EL (cell line): ENCODE measurements at places on chromosomes 12 and 14.

- peak; percentile 28 for DNase-seq
These were observed 14.1 kb downstream of the SUSD6 start for GRCh38 chr14:69625299-69626131.

- no peak for DNase-seq
These were observed 110.2 kb downstream of the KIF21A start for GRCh38 chr12:39332661-39333175.

- DNase-seq, result no peak
These were observed 153.4 kb upstream of the PDZRN4 start for GRCh38 chr12:41034686-41035085.

GRCh38 chr12:67484791-67485480 lies 163.6 kb upstream of the DYRK2 start:
- no peak for DNase-seq

- DNase-seq, result no peak
These were observed 210.8 kb upstream of the C14orf180 start for GRCh38 chr14:104368751-104369100.

DNA sequence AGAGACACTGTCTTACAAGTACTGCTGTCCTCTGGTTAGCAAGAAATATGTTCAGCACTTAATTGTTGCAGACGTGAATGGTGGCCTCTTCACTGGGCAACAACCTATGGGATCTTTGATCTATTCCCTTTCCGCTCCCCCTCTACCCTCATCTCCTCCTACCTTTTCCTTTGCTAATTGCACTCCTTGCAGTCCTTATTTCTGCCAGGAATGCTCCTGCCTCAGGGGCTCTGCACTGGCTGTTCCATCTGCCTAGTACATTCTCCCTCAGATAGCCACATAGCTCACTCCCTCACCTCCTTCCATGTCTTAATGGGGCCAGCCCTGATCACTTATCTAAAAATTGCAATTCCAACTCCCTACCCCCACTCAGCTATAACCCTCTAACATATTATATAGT lies 4.5 kb upstream of the NFYB start:
- DNase-seq, result no peak

DNA sequence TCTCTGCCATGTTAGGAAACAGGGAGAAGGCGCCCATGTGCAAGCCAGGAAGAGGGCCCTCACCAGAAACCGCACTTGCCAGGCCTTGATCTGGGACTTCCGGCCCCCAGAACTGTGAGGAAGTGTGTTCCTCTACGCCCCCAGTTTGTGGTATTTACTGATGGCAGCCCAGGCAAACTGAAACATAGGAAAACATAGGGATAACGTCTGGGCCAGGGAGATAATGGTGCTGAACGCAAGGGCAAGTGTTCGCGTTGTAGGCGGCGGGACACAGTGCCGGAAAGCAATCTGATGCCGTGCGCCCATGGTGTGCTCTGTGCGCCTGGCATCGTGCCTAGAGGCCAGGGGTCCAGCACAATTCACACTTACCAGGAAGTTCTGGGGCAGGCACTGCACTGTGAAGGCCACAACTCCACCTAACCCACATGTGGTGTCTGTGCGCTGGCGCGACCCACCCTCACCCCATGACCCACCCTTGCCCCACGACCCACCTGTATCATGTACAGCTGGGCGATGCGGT lies 53.6 kb downstream of the ARL6IP4 start:
- DNase-seq, result no peak

DNA sequence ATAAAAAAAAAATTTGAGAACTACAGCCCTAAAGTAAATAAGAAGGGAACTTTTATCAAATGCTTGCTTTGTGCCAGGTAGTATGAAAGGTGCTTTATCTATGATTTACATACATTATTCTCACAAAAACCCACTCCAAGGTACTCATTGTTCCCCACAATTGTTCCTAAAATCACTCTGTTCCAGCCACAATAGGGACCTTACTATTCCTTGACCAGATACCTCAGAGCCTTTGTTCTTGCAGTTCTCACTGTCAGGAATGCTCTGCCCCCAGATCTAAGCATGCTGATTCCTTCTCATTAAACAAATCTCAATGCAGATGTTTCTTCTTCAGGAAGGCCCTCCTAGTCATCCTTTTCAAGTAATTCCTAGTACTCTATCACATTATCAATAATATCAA lies 60.2 kb downstream of the PPP1R12A start:
- no peak for DNase-seq

- peak; percentile 78 for DNase-seq
These were observed 780 bp downstream of the TBC1D15 start for GRCh38 chr12:71840231-71840847.

GRCh38 chr14:40336846-40337245 lies 904.6 kb upstream of the FBXO33 start:
- DNase-seq, result no peak

GRCh38 chr14:73785336-73785833 lies 66.2 kb upstream of the PTGR2 start:
- peak; percentile 94 for DNase-seq

GRCh38 chr14:99808515-99808914 lies 15.3 kb downstream of the EML1 start:
- no peak for DNase-seq

DNA sequence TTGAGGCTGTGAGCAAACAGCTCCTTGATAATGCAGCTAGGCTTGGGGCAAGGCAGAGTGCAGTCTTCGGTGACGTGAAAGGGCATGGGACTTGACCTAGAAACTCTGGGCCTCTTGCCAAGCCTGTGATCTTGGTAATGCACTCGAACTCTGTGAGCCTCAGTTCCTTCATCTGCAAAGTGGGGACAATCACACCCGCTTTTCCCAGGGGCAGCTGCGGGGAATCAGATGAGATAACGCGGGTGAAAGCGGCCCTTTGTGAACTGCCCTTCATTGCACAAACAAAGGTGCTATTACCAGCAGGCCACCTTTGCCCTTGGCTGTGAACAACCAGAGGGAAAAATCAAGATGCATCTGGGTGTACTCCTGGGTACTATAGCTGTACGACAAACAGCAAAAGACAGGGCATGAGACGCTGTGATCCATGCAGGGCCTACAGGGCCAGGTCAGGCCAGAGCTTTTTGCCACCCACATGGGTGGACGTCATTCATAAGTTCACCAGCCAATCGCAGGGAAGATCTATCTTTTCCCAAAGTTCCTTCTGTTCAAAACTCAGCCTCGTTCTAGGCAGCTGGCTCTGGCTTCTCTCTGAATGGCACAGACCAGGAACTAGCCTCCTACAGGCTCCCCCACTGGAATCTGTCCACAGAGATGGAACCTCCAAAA lies 3.2 kb downstream of the MSI1 start:
- no peak for DNase-seq

DNA sequence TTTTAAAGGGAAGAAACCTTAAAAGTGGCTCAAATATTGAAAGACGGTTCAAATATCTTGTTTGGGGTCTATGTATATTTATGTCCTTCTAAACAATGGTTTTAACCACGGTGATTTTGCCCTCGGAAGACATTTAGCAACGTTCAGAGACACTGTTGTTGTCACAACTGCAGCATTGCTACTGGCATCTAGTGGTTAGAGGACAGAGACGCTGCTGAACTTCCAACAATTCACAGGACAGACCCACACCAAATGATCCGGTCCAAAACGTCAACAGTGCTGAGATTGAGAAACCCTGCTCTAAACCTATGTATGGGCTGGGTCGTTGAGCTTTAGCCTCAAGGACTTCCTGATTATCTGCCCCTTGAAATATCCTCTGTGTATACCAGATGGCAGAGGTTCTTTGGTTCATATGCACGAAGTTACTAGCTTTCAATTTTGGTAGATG lies 1.7 kb downstream of the ANGEL1 start:
- DNase-seq, result peak; percentile 30

DNA sequence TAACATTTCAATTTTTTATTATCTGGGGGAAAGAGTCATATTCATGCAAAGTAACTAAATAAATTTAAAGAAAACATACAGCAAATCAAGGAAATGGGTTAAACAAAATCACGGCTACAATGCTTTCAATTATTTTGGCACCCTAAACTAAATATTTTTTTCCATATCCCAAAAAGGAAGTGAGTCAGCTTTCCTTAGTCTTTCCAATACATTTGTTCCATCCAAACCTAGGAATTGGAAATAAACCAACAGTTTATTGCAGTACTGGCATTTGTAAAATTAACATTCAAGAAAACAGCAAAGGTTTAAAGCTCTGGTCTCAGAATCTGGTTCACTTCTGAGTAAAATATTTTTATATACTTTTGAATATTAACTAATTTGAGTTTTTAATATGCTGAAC lies 89.2 kb downstream of the BCL2L14 start:
- peak; percentile 31 for DNase-seq

DNA sequence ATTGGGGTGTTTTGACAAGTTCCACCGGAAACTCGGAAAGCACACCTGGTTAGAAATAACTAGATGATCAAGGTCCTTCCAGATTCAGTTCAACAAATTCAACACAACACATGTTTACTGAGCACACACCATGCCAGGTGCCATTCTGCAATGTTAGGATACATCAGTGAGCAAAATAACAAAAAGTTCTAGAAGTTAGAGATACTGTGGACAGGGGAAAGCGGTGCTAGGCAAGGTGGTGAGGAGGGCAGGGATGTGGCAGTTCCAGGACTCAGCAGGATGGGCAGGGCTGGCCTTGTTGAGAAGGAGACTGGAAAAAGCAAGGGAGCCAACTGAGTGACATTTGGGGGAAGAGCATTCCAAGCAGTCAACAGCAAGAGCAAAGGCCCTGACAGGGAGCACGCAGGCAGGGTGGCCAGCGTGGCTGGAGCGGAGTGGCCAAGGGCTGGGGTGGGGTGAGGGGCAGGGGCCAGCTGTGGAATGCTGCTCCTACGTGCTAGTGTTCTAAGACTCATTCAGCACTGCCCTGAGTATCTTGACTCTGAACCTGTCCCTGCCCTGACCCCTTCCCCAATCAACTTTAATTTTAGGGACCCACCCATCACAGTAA lies 19.4 kb upstream of the FAIM2 start:
- DNase-seq, result no peak

DNA sequence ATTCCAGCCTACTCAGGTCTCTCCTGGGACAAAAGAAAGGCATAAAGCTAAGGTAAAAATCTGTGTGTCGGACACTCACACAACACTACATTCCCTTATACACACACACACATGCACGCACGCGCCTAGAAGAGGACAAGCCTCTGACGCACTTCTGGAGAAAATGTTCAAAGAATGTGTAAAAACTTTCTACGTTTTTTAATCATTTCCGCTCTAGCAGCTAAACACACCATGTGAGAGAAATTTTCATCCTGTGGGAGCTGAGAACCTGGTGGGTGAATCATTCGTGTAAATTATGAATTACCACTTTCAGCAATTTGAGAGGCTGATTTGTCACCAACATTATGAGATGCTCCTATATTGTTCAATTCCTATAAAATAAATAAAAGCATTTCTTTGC lies 494.5 kb downstream of the TMEM132D start:
- DNase-seq, result no peak

- peak; percentile 73 for DNase-seq
These were observed 15.8 kb upstream of the ANKRD9 start for GRCh38 chr14:102525219-102525928.

GRCh38 chr12:18700271-18700670 lies 37.5 kb downstream of the PLCZ1 start:
- peak; percentile 66 for DNase-seq

GRCh38 chr12:122079532-122080081 lies 1.1 kb downstream of the MLXIP start:
- peak; percentile 16 for DNase-seq

GRCh38 chr14:101977311-101978071 lies 13.1 kb downstream of the DYNC1H1 start:
- peak; percentile 36 for DNase-seq

- DNase-seq, result no peak
These were observed 1687.4 kb upstream of the FLRT2 start for GRCh38 chr14:83842547-83842946.

DNA sequence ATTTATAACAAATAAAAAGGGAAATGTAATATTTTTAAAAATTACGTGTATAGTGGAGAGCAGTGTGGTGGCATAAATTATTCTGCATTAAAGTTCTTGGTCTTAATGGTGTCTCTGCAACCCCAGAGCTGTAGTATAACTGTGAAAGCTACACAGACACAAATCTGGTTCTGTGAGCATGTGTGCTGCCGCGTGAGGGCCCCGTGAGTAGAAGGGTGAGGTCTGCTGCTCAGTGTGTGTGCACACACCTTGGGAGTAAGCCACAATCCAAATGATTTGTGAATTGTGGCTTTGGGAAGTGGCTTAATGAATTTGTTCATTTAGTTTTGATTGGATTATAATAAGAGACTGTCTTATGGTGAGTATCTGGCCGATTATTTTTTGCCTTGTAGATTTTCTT lies 16.8 kb downstream of the PELI2 start:
- no peak for DNase-seq

DNA sequence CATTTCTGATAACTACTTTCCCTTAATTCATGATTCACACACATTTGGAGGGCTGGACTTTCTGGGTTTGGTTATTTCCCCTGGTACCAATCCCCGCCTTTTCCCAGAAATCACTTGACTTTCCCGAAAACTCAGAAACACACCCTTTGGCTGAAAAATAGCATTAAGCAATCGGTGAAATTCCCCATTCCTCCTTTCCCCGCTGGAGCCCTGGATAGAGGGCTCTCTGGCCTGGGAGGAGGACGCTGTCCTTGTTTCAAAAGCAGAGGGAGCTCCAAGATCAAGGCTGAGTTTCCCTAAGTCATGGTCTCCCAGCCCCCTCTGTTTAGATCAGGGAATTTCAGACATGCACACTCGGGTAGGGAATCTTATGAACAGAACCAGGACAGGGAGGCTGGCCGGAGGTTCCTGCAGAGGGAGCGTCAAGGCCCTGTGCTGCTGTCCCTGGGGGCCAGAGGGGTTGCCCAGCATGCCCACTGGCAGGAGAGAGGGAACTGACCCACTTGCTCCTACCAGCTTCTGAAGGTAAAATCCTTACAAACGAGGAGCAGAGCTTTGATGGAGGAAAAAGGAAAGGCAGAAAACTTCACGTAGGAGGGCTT lies at the start of gene C1S:
C1S (plus strand) TSS at position 366 of the 602 bp plus-strand sequence. CDS start 1,195 bp downstream, outside the sequence.
- peak; percentile 98 for DNase-seq

DNA sequence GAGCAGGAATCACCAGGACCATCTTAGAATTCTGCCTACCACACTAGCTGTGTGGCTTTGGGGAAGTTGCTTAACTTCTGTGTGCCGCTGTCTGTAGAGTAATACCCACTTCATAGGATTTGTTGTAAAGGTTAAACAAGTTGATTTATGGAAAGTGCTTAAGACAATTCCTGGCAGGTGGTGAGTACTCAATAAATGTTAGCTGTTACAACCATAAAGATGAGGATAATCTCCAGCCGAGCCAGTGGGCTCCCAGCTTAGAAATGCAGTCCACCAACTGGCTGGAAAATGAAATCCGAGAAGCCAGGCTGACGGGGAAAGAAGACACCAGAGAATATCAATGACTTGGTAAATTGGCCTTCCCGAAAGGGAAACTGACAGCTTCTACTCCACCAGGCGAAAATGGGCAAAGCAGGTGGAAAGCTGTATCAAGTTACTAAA lies 173.5 kb downstream of the CHST11 start:
- DNase-seq, result no peak
